ENCODE measurements at places on chromosomes 3 and 15.

DNA sequence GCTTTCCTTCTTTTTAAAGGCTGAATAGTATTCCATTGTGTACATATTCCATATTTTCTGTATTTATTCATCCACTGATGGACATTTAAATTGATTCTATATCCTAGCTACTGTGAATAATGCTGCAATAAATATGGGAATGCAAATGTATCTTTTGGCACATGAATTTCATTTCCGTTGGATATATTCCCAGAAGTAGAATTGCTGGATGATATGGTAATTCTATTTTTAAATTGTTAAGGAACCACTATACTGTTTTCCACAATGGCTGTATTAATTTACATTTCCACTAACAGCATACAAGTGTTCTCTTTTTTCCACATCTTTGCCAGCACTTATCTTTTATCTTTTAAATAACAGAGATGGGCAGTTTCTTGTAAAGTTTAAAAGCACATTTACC is 302.7 kb downstream of the CTNNB1 start:
- no peak for DNase-seq

- DNase-seq, result no peak
Measured at GRCh38 chr3:127387119-127387518, 99.3 kb upstream of the PRR20G start.

DNA sequence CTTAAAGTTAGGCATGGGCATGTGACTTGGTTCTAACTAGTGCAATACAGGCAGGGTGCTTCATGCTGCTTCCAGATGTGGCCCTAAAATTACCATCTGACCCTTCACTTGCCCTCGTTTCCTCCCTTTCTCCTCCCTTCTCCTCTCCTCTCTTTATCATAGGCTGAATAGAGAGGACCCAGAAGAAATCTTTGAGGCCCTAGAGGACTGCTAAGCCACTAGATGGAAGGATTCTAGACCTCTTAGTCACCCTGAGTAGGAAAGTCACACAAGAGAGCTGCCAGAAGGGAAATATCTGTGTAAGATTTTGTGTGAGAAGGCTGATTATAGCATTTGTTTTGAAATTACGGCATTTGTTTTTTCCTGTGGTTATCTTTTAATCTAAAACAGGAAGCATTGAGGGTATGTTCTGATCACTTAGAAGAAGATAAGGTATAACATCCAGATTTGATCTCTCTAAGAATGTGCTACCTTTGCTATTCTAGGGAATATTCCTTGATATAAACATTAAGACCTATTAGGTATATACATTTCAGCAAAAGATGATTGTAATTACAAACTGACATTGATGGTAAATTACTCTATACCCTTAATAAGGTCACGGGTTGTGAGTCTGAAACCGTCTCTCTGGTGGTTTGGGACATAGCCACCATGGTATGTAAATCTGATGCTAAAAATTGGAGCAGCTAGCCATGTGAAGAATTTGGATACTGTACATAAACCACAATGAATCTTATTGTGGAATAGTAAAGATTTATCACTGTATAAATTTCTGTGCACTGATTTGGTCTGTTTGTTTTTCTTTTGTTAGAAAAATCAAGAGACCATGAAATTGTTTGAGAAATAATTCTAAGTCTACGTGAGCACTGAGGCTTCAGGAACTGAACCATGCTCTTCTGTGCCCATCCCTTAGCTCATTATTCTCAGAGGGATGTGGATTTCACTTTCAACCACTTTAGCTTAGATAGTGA is 84.1 kb downstream of the TP63 start:
- DNase-seq, result no peak

- DNase-seq, result no peak
Measured at GRCh38 chr15:45186771-45187577, 792 bp downstream of the SHF start.

DNA sequence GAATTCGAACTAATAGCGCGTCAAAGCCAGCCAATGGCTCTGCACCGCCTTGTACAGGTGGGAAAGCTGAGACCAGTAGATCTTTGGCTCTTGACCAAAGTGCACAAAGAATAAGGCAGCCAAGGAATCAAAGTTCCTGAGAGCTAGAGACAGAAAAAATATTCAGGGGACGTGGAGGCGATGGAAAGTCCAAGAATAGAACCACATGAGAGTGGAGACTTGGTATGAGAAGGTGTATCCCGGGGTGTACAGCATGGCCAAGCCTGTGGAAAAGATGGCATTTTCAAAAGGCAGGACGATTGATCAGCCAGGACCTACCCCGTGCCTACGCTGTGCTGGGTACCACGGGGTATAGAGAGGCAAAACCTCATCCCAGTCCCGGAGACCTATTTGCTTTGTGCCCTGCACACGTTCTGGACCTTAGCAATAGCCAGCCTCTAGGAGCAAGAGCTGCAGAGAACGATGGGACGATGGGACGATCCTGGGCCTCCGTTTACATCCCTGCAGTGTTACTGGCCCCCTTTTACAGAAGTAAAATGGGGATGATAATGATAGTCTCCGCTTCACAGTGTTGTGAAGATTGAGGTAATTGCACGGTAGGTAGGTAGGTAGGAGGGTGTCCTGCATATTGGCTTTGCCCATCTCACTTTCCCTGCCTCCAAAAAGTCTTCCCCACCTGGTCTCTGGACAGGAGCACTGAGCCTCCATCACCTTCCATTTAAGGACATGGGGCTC is 583 bp upstream of the RBSN start:
- no peak for DNase-seq

- DNase-seq, result peak; percentile 75
Measured at GRCh38 chr15:98946301-98947255, 61.0 kb downstream of the PGPEP1L start.

GRCh38 chr3:114363554-114364202 is 69.8 kb downstream of the TIGIT start:
- DNase-seq, result no peak

DNA sequence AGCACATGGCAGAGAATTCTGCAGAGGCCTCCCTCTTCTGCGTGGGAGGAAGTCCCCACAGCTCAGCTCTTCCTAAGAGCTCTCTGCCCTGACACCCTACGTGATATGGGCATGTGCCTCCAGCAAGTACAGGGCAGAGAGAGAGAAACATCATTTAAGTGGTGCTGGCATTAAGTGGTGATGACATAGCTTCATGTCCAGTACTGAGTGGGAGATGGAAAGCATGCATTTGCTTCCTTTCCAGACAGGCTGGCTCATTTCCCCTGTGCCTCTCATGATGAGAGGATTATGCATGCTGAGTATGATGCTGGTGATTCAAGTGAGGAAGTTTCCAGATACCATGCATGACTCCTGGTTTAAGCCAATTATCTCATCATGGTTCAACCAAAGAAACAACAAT is 26.9 kb downstream of the BFSP2 start:
- no peak for DNase-seq

GRCh38 chr3:13671482-13672233 is 122.7 kb downstream of the FBLN2 start:
- DNase-seq, result no peak

- DNase-seq, result no peak
Measured at GRCh38 chr15:91237445-91237844, 137.4 kb downstream of the SV2B start.

DNA sequence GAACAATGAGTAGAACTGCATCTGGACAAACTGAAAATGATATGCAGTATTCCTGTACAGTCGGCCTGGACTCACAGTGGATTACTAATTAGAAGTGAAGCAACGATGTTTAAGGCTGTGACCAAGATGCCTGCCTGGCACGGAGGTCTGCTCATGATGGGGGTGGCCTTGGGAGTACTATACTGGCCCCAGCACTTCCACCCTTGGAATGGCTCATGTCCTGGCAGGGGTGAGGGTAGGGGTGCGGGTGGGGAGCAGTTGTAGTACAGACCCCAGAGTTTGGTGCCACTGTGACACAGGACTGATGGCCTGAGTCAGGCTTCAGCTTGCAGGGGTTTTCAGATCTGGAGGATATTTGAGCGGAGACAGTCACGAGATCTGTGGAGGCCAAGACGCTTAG is 55.1 kb upstream of the ICE2 start:
- DNase-seq, result no peak

- no peak for DNase-seq
Measured at GRCh38 chr3:71497971-71498444, 85.5 kb downstream of the FOXP1 start.

DNA sequence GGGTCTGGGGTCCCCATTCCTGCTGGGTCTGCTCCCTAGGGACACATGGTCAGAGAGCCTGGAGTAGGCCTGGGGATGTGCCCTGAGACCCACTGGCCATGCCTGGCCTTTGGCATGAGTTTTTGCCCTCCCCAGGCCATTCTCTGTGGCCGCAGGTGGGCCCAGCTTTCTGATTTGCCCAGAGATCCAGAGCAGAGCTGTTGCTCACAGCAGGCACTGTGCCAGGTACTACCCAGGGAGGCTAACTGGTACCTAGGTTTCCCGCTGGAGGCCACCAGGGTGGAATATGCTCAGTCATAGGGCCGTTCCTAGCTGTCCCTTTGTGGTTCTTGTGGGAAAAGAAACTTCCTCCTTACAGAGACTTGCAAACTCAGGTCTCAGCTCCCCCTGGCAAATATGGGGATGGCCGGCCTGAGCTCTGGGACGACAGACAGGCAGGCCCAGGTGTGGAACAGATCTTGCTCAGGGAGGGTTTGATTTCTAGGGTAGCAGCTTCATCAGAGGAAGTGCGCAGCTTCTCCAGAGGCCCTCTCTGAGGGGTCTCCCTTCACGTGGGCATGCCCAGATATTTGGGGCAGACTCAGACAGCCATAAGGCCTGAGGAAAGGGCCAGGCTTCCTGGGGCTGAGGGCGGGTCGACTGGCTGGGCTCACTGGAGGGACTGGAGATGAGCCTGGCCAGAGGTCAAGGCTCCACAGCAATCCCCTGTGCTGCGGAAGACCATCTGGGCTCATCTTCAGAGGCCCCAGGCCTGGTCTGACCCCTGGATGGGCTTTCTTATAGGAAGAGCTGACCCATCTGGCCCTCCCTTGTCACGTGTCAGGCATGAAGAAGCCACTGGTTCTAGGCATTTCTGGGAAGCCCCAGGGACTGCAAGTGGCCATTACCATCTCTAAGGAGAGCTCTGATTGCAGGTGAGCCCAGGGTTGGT is 28.0 kb downstream of the ACAA1 start:
- DNase-seq, result no peak

- no peak for DNase-seq
Measured at GRCh38 chr15:92471288-92471687, 77.6 kb downstream of the ST8SIA2 start.

GRCh38 chr3:175150812-175151401 is 291.8 kb downstream of the NAALADL2 start:
- no peak for DNase-seq

DNA sequence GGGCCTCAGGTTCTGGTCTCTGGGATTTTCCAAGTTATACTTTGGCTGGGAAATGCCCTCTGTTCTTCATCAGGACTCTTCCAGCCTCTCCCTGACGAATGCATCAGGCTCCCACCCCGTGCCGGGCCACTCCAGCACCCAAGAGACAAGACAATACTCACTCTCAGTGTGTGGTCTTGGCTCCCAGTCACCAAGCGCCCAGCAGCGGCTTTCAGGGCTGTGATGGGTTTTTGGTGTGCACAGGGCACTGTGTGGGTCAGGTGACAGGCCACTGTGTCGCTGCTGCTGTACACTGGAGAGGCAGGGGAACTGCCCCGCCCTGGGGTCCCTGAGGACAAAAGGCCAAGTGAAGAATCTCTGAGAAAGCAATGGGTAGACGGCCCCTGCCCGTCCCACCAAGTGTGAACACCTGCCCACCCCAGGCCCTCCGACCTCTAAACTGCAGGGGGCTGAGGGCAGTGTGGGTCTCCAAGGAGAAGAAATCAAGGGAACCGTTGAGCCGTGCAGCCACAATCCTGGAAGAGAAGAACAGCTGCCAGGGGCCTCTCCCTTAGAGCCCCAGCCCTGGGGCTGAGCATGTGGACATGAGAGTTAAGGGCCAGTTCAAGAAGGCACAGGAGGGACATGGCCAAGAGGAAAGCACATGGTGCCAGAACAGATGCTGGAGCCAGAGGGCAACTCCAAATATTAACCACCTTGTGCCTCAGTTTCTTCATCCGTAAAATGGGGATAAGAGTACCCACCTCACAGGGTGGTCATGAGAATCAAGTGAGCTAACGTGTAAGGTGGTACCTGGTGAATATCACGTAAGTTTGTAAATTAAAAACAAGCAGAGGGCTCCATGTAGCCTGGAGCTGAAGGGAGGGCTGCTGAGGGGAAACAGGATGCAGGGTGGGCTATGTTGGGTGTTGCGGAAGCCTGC is 34.1 kb downstream of the PTPN23 start:
- DNase-seq, result no peak

DNA sequence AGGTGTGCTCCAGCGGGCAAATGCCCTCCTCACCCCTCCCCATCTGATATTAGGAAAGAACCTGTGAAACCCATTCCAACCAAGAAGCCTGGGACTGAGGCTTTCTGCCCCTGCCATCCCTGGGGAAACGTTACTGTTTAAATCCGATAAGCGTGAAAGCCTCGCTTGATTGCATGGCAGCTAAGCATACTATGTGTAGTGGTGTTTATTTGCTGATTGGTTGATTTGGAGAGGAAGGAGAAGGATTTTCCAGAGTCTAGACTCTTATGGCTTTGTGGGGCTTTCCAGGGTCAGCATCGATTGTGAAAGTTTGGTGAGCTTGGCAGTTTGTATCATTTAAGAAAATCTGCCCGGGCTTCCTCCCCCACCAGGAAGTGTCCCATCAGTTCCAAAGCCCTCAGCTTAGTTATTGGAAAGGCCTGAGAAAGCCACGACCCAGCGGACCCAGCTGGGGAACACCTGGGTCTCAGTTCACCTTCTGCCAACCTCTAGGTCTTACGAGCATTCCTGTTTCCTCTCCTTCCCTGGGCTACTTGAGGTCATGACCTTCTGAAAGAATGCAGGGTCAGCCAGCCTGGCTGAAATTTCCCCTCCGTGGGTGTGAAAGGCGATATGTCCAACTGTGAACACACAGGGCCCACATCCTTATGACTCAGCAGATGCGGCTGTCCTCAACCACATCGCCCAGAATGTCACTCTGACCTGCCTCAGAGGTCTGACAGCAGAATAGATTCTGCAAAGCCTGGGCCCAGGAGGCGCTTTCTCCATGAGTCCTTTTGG is 62.8 kb upstream of the HERC1 start:
- peak; percentile 63 for DNase-seq

DNA sequence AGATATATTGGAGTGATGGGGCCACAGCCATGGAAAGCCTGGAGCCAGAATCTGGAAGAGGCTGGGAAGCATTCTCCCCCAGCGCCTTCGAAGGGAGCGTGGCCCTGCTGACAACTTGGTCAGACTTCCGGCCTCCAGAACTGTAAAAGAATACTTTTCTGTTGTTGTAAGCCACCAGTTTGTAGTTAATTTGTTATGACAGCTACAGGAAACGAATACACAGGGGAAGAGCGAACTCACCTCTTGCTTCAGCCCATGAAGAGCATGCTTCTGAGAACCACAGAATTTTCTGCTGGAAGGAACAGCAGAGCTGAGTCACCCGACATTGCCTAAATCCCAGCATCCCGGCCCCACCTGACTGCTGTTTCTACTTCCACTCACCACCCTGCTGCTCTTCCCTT is 501.7 kb downstream of the SHQ1 start:
- DNase-seq, result peak; percentile 93

All from lung microvascular endothelial cell (primary cell).